ENCODE measurements at places on chromosomes 16 and 17.

DNA sequence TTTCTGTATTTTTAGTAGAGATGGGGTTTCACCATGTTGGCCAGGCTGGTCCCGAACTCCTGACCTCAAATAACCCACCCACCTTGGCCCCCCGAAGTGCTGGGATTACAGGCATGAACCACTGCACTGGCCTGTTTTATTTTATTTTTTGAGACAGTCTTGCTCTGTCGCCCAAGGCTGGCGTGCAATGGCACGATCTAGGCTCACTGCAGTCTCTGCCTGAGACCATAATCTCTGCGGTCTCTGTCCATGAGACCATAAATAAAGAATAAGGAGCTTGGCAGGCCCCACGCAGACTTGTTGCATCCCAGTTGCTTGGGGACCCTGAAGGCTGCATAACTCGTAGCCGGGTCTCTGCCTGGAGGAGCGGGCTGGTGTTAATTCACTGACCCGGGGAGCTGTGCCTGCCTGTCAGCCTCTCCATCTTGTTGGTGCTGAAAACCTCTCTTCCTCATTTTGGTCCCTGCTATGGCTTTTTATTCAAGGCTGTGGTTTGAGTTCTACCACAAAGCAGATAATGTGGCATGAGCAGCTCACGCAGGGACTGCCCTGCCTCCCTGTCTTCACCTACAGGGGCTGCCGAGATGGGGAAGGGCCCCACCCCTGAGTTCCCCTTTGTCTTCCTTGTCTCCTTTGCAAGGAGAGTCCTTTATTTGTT is 82.1 kb downstream of the MSI2 start:
- no peak for DNase-seq

DNA sequence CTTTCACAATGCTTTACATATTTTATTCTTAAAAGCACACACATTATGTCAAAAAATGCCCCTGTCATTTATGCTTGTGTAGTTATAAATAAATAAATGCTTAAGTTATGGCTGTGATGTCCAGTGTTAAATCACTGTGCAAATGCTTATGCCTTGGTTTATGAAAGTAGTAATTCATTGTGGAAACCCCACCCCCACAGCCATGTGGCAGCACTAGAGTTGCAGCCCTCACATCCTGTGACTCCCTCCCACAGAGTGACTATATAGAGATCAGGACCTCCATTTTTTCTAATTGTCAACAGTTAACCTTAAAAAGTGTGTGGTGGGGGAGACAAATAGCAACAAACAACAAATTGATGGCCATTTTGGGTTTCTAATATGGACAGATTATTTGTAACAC is 2.4 kb downstream of the SKAP1 start:
- DNase-seq, result peak; percentile 37

GRCh38 chr16:17241264-17241835 is 229.4 kb downstream of the XYLT1 start:
- no peak for DNase-seq

GRCh38 chr17:17874478-17874877 is 37.7 kb upstream of the SREBF1 start:
- DNase-seq, result no peak

DNA sequence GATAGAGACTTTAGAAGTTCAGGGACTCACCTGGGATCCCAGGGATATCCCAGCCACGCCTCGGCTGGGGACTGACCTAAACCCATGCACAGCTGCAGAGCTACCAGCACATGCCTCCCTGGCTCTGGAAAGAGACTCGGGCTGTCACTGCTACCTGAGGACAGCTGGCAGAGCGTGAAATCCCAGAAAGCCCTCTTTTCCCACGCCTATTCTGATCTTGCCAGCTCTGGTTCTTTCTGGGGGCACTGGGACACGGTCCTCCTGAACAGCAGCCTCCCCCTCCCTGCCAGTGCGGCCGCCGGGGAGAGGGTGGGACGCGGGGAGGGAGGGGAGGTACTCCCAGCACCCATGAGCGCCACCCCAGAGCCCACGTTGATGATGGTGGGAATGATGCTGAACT is 10.8 kb downstream of the P2RX5 start:
- no peak for DNase-seq

- no peak for DNase-seq
These were observed 8.4 kb downstream of the ZNF319 start for GRCh38 chr16:57992084-57992483.

DNA sequence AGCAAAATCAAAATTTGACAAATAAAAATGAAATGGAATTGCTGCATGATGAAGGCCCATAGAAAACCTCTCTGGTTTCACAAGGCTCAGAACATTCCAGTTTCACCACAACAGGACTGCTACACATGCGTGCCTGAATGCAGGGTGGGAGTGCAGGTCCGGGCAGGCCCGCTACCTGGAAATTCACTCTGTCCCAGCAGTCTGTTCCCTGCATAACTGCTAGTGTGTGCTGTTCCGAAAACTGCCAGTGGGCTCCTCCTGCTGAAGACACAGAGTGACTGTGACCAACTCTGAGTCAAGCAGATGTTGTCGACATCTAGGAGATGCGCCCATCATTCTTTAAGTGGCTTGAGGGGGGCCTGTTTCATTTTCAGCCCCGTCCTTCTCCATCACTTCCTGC is 284.8 kb upstream of the MAF start:
- no peak for DNase-seq

GRCh38 chr17:39602533-39603303 is 5.0 kb downstream of the NEUROD2 start:
- DNase-seq, result no peak

GRCh38 chr17:81412490-81413093 is 17.3 kb downstream of the BAHCC1 start:
- DNase-seq, result peak; percentile 49

- DNase-seq, result no peak
These were observed 24.0 kb downstream of the MAP3K14 start for GRCh38 chr17:45292696-45293412.

DNA sequence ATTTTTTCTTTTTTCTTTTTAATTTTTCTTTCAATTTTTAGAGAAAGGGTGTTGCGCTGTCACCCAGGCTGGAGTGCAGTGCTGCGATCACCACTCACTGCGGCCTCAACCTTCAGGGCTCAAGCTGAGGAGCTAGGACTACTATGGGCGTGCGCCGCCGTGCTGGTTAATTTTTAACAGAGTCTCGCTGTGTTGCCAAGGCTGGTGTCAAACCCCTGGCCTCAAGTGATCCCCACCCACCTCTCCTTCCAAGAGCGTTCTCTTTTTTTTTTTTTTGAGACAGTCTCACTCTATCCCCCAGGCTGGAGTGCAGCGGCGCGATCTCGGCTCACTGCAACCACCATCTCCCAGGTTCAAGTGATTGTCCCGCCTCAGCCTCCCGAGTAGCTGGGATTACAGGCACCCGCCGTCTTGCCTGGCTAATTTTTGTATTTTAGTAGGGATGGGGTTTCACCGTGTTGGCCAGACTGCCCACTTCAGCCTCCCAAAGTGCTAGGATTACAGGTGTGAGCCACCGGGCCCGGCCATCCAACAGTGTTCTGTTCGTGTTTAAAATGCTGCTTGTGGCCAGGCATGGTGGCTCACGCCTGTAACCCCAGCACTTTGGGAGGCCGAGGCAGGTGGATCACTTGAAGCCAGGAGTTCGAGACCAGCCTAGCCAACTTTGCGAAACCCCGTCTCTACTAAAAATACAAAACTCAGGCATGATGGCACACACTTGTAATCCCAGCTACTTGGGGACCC is 14.5 kb upstream of the RPL13 start:
- no peak for DNase-seq

GRCh38 chr17:36931697-36932382 is 5.4 kb upstream of the LHX1 start:
- DNase-seq, result no peak

DNA sequence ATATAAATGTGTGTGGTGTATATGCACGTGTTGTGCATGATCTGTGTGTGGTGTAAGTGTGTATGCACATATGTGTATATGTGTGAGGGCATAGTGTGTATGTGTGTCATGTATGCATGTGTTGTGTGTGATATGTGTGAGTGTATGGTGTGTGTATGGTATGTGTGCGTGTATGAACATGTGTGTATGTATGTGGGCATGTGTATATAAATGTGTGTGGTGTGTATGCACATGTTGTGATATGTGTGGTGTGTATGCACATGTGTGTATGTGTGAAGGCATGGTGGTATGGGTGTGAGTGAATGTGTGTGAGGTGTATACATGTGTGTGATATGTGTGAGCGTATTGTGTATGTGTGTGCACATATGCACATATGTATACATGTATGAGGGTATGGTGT is 198.7 kb downstream of the RBFOX3 start:
- no peak for DNase-seq

GRCh38 chr16:392450-393030 is 4.5 kb upstream of the NME4 start:
- no peak for DNase-seq

- DNase-seq, result no peak
These were observed 138.0 kb upstream of the CPHXL start for GRCh38 chr16:75864243-75864642.

GRCh38 chr16:4075534-4075933 is 40.7 kb downstream of the ADCY9 start:
- DNase-seq, result no peak

DNA sequence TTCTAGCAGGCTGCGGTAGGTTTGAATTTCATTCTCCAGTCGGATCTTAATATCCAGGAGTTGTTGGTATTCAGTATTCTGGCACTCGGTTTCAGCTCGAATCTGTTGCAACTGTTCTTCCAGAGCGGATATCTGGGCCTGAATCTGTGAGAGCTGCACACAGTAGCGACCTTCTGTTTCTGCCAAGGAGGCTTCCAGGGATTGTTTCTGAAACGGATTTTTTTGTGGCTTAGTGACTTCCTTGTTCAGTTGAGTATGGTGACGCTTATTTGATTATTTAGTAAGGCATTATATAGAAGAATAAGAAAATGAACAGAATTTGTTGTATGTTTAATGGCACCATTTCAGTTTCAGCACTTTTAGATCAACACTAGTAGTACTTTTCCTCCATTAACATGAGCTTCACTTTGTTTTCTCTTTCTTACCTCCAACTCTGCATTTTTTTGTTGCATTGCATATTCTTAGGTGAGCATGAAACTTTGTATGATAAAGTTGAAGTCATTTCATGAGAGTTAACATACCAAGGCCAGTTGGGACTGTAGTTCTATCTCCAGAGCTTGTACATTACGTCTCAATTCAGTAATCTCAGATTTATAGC is 2.8 kb downstream of the KRT10 start:
- DNase-seq, result no peak

GRCh38 chr17:78510141-78511075 is 66.8 kb downstream of the DNAH17 start:
- DNase-seq, result no peak

- no peak for DNase-seq
These were observed 2.7 kb upstream of the ZNF594 start for GRCh38 chr17:5194346-5194745.

GRCh38 chr17:67386965-67387551 is 10.0 kb downstream of the PITPNC1 start:
- peak; percentile 32 for DNase-seq

- no peak for DNase-seq
These were observed 30.6 kb downstream of the CACNA1G start for GRCh38 chr17:50590946-50591737.

GRCh38 chr16:88523309-88524161 is 46.7 kb upstream of the ZC3H18 start:
- no peak for DNase-seq

- no peak for DNase-seq
These were observed 461.5 kb downstream of the WWOX start for GRCh38 chr16:78560997-78561396.

DNA sequence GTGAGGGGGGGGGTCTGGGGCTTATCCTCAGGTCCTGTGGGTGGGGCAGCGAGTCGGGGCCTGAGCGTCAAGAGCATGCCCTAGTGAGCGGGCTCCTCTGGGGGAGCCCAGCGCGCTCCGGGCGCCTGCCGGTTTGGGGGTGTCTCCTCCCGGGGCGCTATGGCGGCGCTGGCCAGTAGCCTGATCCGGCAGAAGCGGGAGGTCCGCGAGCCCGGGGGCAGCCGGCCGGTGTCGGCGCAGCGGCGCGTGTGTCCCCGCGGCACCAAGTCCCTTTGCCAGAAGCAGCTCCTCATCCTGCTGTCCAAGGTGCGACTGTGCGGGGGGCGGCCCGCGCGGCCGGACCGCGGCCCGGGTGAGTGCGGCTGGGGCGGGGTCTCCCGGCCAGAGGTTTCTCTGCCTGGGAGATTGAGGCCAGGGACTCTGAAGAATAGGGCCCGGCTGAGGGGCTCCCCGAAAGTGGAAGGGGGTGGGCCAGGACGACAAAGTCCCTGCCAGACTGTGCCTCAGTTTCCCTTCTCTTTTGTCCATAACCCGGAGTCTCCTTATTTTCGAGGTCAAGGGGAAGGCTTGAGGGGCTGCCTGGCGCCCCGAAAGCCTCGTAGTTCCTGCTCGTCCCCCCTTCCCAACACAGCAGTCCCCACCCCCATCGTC is at the start of gene FGF11:
TSS of gene FGF11 (plus strand) at position 51 of the 651 bp plus-strand sequence. CDS start at position 160, 109 bp downstream.
- DNase-seq, result no peak

- DNase-seq, result no peak
These were observed 46.3 kb upstream of the DNAH17 start for GRCh38 chr17:78623541-78623940.

DNA sequence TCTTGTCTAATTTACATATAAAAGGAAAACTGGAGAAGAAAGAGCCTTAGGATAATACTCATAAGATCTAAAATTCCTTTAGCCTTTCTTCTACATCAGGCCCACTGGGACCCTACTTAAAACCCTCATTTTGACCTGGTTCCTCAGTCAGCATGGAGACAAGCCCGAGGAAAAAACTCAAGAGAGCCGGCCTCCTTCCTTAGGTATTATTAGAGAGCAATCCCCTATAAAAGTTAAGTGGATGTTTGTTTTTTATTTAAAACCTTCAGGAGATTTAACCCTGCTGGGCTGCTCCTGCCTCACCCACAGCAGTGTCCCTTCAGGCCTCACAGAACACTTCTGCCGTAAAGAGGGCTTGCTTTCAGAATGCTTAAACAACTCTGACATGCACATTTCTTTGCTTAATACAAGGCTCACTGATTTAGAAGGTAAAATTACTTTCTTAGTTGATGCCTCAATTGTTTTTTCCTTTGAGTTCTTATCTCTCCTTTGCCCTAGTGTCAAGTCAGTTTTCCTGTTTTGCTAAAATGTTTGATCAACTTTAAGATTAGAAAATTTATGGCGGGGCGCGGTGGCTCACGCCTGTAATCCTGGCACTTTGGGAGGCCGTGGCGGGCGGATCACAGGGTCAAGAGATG is 145.6 kb upstream of the TBX2 start:
- DNase-seq, result no peak

DNA sequence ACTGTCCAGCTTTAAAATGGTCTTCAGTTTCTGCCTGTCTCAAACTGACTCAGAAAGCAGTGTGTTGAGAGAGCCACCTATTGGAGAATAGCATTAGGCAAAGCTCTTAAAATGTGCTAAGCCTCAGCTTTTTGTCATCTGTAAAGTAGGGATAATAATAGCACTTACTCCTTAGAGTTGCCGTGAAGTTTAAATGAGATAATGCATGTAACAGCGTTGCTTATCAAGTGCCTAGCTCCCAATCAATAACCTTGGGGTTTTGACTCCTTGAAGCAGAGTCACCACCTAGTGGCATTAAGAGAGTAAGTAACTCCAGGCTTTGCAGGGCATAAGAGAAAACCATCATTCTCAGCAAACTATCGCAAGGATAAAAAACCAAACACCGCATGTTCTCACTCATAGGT is 163.3 kb downstream of the HS3ST2 start:
- no peak for DNase-seq

Data from stimulated activated CD8-positive, alpha-beta memory T cell treated with anti-CD3 and anti-CD28 coated beads, Interleukin-12 subunit alpha, Interleukin-12 subunit beta, amount 100 ng/mL, for 4 hours (primary cell).